EH (cell line): ENCODE measurements at places on chromosomes 11 and 22.
A peak's percentile ranks its signal among the peaks of the same experiment; 100 is the strongest.

GRCh38 chr22:48824712-48825651 is 1002.7 kb downstream of the BRD1 start:
- DNase-seq: no peak

DNA sequence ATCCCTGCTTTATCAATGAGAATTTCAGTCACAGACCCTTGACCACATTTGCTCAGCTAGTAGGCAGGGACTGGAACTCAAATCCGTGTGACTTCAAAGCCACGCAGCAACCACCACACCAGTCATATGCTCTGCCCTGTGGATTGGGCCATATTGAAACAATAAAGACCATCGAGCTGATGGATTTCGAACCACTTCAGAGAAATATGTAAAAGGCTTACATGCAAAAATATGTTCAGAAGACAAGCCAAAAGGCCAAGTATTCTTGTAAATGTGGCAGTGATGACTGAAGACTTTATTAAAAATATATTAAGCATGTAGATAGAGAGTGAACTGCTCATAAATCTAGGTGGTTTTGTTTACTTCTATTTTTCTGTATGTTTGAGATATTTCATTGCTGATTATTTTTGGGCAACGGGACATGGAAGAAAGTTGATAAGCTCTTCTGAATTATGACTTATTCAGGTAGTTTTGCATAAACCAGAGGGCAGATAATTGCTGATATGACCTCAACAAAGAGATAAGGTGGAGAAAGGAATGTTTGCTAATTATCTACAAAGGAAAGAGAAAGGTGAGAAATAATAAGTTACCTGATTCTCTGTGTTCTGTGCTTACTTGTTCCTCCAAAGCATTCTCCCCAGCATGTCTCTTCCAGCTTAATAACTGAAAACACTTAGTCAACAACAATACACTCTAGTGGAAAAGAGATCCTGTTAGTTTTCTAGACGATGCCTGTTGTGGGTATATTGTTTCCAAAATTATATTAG is 99.4 kb downstream of the PDHX start:
- DNase-seq: no peak

GRCh38 chr11:115765803-115766239 is 261.6 kb upstream of the CADM1 start:
- peak; percentile 73 for DNase-seq

DNA sequence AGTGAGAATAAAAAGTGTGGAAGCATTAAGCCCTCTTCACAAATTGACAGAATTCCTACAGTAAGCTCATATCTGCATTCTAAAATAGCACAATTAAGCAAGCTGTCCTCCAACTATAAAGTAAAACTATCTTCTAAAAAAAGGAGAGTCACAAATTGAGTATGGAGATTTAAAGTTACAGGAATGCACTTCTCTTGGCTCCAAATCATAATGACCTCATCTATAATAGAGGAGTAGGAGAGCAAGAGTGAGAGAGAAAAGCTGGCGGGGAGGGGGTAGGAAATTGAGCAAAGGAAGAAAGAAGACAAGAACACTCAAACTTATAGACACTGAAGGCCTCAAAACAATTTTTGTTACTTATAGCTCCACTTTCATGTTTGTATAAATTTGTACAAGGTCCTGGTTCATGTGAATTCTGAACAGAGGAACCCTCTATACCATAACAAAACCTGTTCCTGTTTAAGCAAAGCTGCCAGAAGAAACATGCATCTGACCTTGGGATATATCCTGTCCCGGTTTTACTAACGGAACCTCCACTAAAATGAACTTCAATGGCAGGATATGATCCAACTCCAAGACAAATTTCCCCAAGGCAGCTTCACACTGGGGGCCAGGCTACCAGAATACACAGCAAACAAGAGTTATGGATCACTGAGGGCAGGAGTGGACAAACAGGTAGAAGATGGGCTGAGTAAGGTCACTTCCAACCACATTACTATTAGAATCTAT is 37.2 kb downstream of the SLC35F2 start:
- peak; percentile 18 for DNase-seq

DNA sequence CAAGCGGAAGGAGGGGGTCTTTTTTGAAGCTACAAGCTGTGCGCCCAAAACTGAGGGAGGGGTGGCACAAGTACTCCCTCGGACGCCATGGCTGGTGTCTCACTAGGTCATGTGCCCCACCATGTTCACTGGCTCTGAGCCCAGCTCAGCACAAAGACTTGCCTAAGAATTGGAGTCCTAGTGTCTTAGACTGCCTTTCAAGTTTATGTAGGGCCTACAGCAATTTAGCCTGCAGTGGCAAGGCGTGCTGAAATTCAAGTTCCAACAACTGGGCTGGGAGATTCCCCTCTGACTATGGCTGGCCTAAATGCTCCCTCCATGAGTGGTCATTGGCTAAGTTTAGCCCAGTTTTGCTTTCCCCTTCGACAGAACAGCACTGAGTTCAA is 27.3 kb downstream of the FCHSD2 start:
- DNase-seq: no peak

GRCh38 chr11:132048040-132048439 is 677.6 kb downstream of the NTM start:
- DNase-seq: no peak

GRCh38 chr11:133176748-133177147 is 355.6 kb downstream of the OPCML start:
- no peak for DNase-seq

DNA sequence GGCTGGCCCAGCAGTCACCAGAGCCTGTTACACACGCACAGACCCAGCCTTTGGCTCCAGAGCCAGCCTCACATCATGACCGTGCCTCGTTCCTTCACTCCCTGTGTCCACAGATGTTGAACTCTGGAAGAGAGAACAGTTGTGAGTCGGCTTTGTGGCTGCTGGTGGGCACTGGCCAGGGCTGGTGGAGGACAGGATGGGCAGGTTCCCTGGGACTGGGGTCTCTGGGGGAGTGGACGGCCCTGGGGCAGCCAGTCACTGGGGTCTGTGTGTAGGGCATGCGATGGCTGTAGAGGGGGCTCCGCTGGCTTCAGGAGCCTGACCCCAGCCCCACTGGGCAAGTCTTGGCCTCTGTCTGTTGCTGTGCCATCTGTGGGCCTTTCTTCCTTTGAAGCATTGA is 1070.1 kb downstream of the BRD1 start:
- no peak for DNase-seq

DNA sequence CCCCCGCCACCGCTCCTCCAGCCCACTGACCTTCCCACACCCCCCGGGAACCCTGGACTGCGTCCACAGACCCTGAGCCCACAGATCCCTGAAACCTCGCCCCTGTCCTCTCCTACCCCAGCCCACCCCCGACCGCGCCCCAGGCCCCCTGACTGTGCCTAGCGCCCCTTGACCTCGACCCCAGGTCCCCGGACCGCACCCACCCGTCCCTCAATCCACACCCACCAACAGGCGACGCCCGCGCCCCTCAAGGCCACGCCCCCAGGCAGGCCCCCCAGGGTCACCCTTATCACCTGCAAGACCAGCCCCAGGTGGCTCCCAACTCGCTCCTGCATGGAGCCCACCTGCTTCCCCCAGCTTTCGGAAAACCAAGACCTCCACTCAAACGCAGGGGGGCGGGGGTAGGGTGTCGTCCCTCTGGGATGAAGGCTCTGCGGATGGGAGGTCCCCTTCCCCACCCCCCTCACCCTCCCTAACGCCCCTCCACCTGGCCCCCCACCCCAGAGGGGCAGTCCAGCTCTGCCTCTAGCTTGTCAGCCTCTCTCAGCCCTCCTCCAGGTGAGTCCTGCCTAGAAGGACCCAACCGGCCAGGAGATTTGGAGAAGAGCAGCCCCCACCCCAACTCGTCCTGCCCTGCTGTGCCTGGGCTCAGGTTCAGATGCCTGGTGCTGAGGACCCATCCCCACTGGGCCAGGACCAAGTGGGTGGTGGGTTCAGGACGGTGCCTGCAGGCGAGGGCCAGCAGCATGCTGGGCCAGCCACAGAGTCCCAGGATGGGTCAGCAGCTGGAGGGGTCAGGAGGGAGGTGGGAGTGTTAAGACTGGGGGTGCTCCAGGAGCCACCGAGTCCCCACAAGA is 3.1 kb upstream of the IL17REL start:
- DNase-seq: no peak

GRCh38 chr22:50030297-50031188 is 18.0 kb upstream of the IL17REL start:
- DNase-seq: peak; percentile 59

DNA sequence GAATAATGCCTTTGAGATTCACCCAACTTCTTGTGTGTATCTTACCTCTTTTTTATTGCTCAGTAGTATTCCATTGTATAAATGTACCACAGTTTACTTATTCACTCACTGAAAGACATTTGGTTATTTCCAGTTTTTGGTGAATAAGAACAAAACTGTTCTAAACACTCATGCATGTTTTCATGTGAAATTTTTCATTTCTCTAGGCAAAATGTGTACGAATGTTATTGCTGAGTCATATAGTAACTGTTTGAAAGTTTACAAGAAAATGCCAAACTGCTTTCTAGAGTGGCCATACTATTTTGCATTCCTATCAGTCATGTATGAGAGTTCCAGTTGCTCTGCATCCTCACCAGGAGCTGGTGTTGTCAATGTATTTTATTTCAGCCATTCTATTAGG is 8.8 kb upstream of the EMSY start:
- peak; percentile 9 for DNase-seq

DNA sequence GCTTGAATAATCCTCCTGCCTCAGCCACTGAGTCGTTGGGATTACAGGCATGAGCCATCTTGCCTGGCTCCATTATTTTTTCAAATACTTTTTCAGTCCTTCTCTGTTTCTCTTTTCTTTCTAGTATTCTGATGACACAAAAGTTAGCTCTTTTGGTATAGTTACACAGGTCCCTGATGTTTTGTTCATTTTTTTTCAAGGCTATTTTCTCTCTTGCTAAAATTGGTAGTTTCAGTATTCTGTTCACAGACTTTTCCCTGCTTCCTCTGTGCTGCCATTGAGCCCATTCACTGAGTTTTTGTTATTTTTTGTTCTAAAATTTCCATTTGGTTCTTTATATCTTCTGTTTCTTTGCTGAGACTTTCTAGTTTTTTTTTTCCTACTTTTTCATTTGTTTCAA is 166.5 kb downstream of the UVRAG start:
- DNase-seq: no peak

GRCh38 chr11:125218336-125218735 is 53.8 kb downstream of the PKNOX2 start:
- DNase-seq: no peak

DNA sequence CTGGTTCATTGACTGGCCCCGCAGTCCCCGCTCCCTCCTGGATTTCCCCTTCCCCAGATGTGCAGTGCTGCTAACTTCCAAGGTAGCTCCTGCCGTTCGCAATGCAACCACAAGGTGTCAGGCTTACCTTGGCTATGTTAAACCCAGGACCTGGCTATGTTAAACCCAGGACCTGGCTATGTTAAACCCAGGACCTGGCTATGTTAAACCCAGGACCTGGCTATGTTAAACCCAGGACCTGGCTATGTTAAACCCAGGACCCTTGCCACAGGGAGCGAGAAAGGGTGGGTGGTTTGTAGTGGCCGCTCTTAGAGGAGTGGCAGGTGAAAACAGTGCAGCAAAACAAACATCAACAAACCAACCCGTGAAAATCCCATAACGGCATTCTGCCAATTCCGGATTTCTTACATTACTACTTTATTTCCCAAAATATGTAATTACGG is 2.9 kb upstream of the ADAMTS8 start:
- peak; percentile 65 for DNase-seq

DNA sequence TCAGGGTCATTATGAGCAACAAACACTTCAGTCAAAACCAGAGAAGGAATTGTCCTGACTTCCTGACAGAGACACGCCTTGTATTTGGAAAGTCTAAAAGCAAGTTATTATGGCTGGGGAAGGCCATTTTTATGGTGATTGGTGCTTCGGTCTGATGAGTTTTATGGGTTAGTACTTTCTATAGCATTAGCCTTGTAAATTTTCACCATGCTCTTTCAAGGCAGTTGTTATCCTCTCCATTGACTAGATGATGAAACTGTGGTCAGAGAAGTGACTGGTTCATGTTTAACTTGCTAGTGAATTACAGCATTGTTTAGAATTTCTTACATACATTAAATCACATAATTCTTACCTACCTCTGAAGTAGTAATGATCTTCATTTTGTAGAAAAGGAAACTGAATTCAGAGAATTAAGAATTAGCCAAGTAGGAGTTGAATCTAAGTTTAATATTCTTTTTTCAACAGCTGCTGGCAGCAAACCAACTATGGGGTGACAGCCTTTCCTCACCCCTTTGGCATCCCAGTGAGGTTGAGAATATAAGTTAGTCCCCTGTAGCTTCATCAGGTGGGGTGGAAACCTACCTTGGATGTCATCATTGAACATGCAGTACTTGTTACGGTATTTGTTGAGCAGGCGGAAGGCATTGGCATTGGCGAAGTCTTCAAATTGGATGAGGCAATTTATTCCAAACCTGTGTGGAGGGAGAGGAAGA is 90.0 kb downstream of the CCDC81 start:
- no peak for DNase-seq

DNA sequence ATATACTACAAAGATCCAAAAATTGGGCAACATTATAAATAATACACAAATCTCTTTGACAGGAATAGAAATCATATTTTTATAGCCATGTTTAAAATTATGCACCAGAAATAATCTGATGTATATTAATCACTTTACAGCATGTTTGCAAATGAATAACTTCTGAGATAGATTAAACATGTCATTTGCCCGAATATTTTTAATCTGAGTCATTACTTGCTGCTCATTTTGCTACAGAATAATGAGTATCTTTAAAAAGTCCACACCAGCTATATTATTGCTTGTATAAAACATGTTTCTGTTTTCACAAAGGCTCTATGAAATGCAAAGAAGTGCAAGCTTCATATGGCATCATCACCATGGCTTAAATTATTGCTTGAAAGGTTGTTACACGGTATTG is 336.8 kb downstream of the GUCY1A2 start:
- peak; percentile 3 for DNase-seq

GRCh38 chr11:23310276-23310675 is 450.0 kb upstream of the CCDC179 start:
- peak; percentile 74 for DNase-seq

DNA sequence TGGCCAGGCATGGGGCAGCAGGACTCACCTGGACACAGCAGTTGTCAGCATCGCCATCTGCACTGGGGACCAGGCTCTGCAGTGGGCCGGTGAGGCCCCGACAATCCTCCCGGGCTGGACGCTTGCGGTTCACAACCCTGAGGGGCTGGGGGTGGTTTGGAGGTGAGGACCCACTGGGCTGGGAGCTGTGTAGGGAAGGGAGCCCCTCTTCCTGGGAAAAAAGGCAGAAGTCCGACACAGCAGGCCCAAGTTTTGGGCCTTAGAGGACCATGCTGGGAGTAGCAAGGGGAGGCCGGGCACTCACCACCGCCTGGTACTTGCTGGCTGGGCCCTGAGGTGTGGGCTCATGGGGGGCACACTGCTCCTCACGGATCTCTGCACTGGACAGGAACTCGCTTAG is 39.8 kb upstream of the KCNJ11 start:
- DNase-seq: no peak

GRCh38 chr11:112522536-112522935 is 261.9 kb upstream of the PLET1 start:
- DNase-seq: no peak
